ENCODE measurements at places on chromosomes 5 and 9. TPM values are rescaled to one million over a fixed set of nuclear protein-coding genes. Genes with fewer than 3 reads are reported as not detected.

GRCh38 chr5:36724467-36725332 is 118.3 kb downstream of the SLC1A3 start:
- no peaks in the 10 kb centered on the region for H3K4me1 ChIP-seq
- H3K4me3 ChIP-seq: no peak overlapping the region
- peaks cover 3% of the 10 kb centered on the region for H3K36me3 ChIP-seq
- no peak overlapping the region for H3K27ac ChIP-seq
- DNase-seq: no peak
- H3K27me3 ChIP-seq: peaks cover 10% of the 10 kb centered on the region

DNA sequence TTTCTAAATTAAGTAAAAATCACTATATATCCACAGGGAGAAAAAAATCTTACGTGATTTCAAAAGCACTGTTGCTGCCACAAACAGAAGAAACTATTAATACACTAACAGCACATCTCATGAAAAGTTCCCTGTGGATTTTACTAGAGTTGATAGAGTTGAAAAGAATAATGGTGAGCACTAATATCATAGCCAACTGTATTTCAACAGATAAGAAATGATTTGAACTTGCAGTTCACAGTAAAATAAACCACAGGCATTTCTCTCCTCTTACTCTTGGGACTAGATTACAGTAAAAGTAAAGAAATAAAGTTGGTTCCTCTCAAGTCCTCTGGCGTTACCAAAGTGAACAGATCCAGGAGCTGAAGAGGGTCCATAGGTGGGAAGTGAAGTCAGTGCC is 27.9 kb downstream of the AGTPBP1 start:
- no peaks in the 10 kb centered on the region for H3K27me3 ChIP-seq
- H3K36me3 ChIP-seq: peaks cover 6% of the 10 kb centered on the region
- no peak overlapping the region for H3K27ac ChIP-seq
- H3K4me1 ChIP-seq: peaks cover 4% of the 10 kb centered on the region
- no peak overlapping the region for H3K4me3 ChIP-seq

- H3K27ac ChIP-seq: no peak overlapping the region
- no peak for DNase-seq
- H3K36me3 ChIP-seq: no peaks in the 10 kb centered on the region
- H3K27me3 ChIP-seq: no peaks in the 10 kb centered on the region
- H3K4me1 ChIP-seq: peaks cover 3% of the 10 kb centered on the region
Observed at GRCh38 chr9:5459289-5459829, 9.0 kb downstream of the CD274 start.

Gene CDKN2B-AS1
- 3.2 TPM for total RNA-seq

Gene CNTRL
- total RNA-seq: 4.9 TPM

Gene GOLM1
- 88.8 TPM for total RNA-seq
